Stimulated activated CD8-positive, alpha-beta memory T cell treated with anti-CD3 and anti-CD28 coated beads, Interleukin-12 subunit alpha, Interleukin-12 subunit beta, amount 100 ng/mL, for 4 hours (primary cell): ENCODE measurements at places on chromosomes 2 and 18.

DNA sequence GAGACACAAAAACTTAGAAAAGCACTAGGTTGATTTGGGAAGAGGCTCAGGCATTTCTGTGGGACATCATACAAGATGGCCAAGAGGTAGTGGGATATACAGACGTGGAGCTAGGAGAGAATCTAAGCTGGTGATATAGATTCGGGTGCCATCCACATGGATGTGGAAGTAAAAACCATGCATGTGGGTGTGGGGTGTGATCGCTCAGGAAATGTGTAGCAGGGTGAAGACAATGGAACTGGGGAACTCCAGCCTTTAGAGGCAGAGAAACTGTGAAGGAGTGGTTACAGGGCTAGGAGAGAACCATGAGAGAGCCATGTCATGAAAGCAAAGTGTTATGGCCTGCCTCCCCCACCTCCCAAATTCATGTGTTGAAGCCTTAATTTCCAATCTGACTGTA lies 43.0 kb upstream of the CTLA4 start:
- DNase-seq, result no peak

DNA sequence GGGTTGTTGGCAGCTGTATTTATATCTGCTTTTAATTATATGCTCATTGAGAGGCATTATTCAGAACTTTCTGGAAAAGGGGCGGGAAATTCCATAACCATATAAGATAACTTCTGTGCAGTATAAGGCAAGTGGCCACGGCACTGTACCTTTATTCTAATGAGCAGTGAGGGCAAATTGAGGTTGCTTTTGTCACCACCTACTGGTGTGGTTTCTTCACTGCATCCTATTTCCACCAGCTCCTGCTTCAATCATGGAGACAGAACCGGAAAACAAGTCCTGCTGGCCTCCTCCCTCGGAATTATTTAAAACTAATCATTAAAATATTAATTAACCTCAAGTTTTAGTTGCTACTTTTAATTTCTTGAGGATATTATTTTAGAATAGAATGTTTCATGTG lies 759.4 kb downstream of the CBLN2 start:
- no peak for DNase-seq

DNA sequence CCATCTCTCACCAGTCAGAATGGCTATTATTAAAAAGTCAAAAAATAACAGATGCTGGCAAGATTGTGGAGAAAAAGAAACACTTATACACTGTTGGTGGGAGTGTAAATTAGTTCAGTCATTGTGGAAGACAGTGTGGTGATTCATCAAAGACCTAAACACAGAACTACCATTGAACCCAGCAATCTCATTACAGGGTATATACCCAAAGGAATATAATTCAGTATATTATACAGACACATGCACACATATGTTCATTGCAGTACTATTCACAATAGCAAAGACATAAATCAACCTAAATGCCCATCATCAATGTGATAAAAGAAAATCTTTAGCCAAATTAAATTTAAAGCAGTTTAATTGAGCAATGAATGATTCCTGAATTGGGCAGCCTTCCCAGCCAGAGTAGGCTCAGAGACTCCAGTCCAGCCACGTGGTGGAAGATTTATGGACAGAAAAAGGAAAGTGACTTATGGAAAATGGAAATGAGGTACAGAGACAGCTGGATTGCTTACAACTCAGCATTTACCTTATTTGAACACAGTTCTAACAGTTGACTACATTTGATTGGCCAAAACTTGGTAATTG lies 377.1 kb upstream of the SLC39A10 start:
- no peak for DNase-seq

- no peak for DNase-seq
Measured at GRCh38 chr2:666441-666840, 10.8 kb downstream of the TMEM18 start.

DNA sequence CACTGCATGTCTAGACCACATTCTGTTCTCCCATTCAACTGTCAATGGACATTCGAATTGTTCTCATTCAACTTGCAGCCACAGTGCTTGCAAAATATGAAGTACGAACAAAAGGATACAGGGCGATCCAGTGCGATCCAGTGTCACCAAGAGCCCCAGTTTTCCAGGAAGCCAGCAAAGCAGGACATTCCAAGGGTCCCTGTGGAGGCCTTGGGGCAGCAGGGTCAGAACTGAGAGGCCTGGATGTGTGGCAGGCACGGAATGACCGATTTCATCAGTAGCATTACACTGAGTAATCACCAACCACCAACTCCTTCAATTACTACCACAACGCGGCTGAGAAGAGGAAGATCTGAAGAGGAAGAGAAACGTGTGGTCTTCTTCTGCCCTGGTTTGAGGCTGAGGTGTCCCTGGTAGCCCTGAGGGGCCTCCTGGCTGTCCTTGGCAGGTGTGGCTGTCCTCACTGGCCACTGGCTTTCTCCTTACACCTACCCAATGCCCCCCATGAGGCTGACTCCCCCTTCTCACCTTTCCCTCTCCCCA lies 172.7 kb upstream of the FHL2 start:
- DNase-seq, result no peak

- DNase-seq, result no peak
Measured at GRCh38 chr18:61292280-61293035, 40.8 kb upstream of the CDH20 start.

GRCh38 chr2:141513853-141514252 lies 617.0 kb downstream of the LRP1B start:
- DNase-seq, result no peak

DNA sequence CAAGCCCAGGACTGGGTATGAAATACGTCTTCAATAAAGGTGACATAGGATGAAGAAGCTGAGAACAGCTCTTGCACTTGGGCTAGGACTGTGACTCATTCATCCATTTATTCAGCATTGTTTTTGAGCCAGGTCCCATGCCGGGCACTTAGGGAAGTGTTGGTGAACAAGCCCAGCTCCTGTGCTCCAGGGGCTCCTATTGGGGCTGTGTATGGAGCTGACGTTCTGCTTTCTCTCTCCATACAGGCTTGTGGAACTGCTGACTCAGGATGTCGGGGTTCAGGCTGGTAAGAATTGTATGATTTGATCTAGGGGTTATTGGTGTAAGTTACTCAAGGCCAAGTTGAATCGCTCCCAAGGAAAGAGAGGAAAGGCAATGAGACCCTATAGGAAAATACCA lies 24.0 kb downstream of the MYO7B start:
- no peak for DNase-seq

- no peak for DNase-seq
Measured at GRCh38 chr2:201327678-201328077, 29.5 kb downstream of the FLACC1 start.

GRCh38 chr18:58934933-58935577 lies 70.4 kb downstream of the ZNF532 start:
- DNase-seq, result no peak

- no peak for DNase-seq
Measured at GRCh38 chr18:41071826-41072225, 883.2 kb upstream of the PIK3C3 start.

GRCh38 chr2:239934571-239935171 lies 90.5 kb downstream of the NDUFA10 start:
- no peak for DNase-seq

DNA sequence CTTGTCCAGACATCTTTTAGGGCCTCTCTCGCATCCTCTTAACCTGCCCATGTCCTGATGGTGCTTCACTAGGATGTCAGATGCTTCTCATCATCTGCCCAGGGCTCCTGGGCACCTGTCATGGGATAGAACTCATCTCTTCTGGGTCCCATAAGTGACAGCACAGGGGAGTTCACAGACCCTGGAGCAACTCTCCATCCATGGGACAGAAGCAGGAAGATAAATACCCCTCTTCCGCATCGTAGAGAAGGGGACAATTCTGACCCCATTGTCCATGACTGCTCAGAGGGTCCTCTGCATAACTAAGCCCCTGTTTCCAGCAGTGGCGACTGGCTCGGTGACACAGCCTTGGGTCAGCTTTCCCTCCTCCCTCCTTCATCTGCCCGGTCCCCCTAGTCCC lies 82.3 kb downstream of the TWIST2 start:
- no peak for DNase-seq

- DNase-seq, result no peak
Measured at GRCh38 chr2:179344280-179344964, 79.8 kb upstream of the SESTD1 start.

DNA sequence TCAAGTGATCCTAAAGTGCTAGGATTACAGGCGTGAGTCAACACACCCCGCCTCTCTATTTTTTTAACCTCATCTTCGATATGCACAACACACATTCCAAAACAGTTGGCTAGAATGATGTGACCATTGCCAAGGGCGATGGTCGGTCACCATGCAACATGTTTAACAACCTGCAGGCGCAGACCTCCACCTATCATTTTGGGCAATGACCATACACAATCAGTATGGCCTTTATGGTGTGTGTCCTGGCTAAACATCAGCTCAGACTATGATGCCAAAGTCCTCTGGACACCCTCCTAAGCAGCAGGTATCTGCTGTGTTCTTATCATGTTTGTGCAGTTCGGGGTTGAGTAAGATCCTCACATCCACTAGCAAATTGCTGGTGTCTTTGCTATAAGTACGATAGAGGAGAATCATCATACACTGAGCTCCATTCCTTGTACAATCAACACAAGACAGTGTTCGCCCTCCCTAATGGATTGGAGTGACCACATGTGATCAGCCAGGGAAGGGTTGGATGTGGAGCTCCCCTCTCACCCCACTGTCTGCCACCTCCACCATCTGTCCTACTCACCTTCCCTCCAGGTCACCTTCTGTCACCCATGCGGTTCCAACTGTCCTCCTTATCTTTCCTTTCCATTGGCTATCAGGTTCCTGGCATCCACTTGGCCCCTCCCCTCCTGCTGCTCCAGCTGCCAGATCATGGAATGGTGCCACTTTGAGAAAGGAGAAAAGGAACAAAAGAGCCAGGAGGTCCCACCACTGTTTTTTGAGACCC lies 7.9 kb upstream of the RNF152 start:
- DNase-seq, result no peak

- no peak for DNase-seq
Measured at GRCh38 chr2:44244135-44244871, 31.0 kb upstream of the SLC3A1 start.

DNA sequence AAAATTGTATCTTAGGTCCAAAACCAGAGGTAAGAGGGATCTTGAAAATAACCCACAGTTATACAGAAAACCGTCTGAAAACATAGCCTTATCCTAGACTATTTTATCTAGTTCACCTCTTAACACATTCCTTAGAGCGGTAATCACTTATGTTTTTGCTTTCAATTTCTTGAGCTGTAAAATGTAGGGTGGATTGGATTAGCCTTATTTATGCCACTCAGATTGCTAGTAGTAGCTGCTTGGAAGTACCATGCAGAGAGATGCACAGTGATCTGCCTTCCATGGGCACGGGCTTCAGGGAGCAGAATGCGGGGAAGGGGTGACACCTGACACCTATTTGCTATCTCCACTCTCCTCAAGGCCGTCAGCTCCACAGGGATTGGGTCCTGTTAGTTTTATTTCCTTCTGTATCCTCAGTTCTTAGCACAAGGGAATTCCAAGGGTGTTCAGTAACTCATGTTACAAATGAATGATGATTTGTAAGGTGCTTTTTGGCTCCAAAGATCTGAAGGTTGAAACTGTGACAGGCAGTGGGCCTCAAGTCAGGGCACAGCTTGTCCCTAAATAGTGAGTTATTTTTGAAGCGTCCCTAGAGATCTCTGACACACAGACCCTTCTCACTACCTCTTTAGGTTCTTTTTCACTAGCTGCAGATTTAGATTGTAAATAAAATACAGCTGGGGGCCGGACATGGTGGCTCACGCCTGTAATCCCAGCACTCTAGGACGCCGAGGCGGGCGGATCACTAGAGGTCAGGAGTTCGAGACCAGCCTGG lies 64.0 kb upstream of the PMAIP1 start:
- no peak for DNase-seq

- no peak for DNase-seq
Measured at GRCh38 chr2:134713176-134713575, 5.6 kb downstream of the TMEM163 start.

DNA sequence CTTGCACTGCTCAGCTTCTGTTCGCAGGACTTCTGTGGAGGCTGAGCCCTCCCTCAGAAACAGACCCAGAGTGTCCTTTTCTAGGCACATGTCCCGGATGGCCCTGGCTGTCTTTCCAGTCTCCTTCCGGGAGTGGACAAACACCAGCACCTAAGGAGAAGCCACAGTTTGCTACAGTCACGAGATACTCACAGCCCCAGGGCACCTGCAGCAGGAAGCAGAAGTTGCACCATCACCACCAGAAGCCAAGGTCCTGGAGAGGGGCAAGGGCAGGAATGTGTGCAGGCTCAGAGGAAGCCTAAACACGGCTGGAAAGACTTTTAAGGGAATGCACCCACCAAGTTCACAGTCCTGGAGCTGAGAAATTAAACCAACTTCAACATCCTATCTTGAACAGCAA lies 13.6 kb downstream of the SNRNP200 start:
- DNase-seq, result no peak

DNA sequence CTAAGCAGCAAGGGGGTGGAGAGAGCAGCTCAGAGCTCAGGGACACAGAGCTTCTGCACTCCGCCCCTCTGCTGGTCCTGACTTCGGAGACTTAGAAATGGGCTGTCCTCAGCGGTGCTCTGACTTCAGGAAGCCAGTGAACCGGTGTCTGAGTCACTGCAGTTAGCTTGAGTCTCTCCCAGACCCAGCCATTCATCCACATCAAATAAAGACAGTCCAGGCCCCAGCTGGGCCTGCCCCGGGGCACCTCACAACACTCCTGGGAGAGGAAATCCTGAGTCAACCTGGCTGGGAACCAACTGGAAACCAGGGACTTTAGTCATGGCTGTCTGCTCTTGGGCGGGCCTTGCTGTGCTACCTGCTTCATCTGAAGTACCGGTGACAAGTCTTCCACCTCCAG lies 5.4 kb upstream of the ITGB6 start:
- DNase-seq, result no peak

GRCh38 chr2:171124541-171124940 lies 36.2 kb downstream of the TLK1 start:
- DNase-seq, result no peak

- DNase-seq, result peak; percentile 46
Measured at GRCh38 chr2:232633413-232634205, at the start of gene EFHD1. TSS of gene EFHD1 (plus strand) at chr2:232633604. CDS start at chr2:232633705, 101 bp downstream.

DNA sequence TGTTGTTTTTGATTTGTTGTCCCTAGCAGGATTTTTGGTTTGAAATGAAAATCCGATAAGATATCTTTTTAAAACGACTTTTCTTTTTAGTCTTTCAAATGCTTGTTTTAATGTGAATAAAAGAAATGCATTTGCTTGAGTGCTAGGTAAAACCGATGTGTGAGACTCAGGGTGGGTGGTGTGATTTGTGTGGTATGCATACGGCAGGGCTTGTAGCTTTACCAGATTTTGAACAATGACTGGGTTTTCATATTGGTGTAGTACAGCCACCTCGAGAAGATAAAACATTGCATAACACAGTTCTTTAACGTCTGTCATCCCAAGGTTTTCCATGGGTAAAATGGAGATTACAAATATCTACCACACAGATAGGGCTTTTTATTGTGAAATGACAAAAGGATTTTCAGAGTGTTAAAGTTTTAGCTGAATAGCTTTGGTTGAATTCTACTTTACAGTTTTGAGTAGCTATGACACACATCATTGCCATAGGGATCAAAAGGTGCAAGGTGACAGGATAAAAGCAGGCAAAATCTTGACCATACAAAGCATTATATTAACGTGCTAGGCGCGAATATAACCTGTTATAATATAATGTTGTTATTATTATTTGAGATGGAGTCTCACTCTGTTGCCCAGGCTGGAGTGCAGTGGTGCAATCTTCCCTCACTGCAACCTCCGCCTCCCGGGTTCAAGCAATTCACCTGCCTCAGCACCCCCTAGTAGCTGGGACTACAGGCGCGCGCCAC lies 824 bp upstream of the ZNF638 start:
- no peak for DNase-seq
